ENCODE measurements at places on chromosomes 12 and 14.
A peak's percentile ranks its signal among the peaks of the same experiment; 100 is the strongest.

- DNase-seq: no peak
Measured at GRCh38 chr14:52801014-52801712, 9.8 kb upstream of the GNPNAT1 start.

DNA sequence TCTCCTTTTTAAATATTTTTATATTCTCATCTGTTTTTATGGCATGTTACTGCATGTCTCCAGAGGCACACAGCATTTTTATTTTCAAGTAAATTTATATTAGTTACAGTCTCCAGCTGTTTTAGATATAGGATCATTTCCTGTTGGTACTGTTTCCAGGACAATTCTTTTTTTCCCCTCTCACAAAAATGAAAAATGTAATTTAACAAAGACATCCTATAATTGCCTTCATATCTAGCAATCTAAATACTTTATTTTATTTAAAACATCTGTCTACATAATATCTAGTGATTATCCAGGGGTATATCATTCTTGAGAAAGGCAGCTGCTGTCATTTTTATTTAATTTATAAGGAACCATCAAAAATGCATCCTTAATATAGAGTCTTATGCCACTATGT is 272.4 kb upstream of the NPAS3 start:
- DNase-seq: no peak

DNA sequence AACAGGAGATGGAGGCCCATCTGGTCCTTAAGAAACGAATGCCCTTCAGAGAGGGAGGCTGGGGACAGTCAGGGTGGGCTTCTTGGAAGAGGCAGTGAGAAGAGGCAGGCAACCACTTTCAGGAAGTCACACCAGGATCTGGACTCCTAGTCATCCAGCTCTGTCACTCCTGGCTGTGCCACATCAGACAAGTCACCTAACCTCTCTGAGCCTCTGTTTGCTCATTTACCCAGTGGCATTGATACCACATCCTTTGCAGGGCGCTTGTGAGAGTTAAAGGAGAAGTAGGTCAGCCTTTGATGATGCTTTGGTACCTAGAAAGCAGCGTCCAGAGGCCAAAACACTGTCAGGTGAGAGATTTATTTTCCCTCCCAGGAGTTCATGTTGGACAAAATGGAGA is 11.1 kb downstream of the CCDC197 start:
- no peak for DNase-seq

GRCh38 chr12:51371295-51371953 is 19.8 kb downstream of the GALNT6 start:
- DNase-seq: peak; percentile 57

DNA sequence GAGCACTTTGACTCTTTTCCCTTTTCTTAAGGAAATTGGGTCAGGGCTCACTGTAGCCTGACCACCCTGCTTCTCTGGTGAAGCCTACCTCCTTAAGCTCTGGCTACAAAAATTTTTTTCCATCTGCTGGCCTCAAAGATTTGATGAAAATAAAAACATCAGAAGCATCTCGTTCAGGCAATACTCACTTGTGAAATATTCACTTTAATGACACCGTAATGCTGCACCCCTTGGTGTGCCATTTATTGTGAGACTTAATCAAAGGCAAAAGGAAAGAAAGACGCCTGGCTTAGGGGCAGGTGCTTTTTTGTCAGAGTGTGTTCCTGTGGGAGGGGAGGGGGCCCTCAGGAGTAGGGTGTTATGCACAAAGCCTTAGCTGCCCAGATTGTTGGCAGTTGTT is 155.0 kb upstream of the TMPO start:
- no peak for DNase-seq

DNA sequence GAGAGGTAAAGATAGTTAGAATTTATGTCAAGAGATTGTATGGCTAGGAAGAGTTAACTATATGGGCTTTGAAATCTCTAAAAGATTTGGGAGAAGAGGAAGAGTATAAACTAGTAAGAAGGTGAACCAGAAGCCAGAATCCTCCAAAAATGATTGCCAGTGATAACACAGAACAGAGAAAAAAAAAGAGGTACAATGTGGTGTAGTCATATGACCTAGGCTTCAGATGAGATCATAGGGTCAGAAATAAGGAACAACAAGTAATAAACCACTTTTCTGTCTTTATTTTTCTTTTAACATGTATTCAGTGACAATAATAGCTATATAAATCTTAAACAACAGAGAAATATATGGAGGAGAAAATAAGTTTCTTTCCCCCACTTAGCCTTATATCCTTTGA is 2.0 kb upstream of the NECAP1 start:
- DNase-seq: no peak

GRCh38 chr12:6847676-6848075 is 3.4 kb downstream of the CDCA3 start:
- no peak for DNase-seq

GRCh38 chr12:72677846-72678245 is 405.7 kb downstream of the TRHDE start:
- DNase-seq: no peak

- DNase-seq: no peak
Measured at GRCh38 chr14:23569443-23570151, 2.0 kb upstream of the AP1G2 start.

- no peak for DNase-seq
Measured at GRCh38 chr12:48767047-48767446, 21.8 kb downstream of the ADCY6 start.

DNA sequence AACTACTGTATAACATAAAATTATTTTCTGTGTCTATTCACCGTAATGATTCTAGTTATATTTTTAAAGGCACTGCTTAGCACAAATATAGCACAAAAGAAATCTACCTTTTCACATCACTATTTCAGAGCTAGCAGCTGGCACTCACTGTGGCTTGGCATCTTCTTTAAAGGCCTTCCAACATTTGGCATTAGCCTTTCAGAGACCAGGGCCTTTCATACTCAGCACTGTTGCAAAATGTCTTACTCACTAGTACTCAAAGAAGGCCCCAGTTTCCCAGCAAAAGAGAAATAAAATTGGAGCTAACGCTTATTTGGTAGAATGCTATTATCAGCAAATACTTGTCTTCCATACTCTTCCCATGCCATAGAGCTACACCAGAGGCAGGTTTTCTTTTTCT is 238.4 kb downstream of the MED13L start:
- DNase-seq: no peak

- DNase-seq: no peak
Measured at GRCh38 chr12:51389302-51389999, 1.8 kb downstream of the GALNT6 start.

DNA sequence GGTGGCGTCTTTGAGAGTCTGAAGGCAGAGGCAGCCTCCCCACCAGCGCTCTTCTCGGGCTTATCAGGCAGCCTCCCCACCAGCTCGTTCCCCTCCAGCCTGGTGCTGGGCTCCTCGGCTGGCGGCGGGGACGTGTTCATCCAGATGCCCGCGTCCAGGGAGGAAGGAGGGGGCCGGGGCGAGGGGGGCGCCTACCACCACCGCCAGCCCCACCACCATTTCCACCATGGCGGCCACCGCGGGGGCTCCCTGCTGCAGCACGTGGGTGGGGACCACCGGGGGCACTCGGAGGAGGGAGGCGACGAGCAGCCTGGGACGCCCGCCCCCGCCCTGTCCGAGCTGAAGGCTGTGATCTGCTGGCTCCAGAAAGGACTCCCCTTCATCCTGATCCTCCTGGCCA is 11.8 kb downstream of the RNFT2 start:
- DNase-seq: no peak

GRCh38 chr12:42631513-42631912 is 42.0 kb upstream of the PRICKLE1 start:
- DNase-seq: no peak

- no peak for DNase-seq
Measured at GRCh38 chr14:91830777-91831176, 36.6 kb downstream of the TC2N start.

DNA sequence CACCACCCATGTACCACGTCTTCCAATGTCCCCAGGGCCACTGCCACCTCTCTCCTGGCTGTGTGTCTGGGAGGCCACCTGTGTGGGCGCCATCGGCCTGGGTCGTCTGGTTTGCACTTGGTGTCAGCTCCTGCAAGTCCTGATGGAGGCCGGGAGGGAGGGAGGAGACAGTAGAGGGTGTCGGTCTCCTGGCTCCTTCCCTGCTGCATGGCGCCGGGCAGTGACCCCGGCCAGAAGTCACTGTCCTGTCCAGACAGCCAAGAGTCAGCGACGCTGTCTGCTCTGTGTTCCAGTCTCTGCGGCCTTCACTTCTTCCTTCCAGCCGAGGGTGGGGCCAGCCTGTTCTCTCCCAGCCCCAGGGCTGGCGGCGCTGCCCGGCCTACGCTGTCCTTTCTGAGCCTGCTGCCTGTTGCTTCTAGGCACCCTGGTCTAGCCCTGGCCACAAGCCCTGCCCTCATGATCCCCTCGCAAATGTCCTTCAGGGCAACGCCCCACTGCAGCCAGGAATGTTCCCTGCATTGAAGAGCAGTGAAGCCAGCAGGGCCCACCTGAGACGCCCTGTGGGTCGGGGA is 13.0 kb upstream of the LBHD2 start:
- no peak for DNase-seq

DNA sequence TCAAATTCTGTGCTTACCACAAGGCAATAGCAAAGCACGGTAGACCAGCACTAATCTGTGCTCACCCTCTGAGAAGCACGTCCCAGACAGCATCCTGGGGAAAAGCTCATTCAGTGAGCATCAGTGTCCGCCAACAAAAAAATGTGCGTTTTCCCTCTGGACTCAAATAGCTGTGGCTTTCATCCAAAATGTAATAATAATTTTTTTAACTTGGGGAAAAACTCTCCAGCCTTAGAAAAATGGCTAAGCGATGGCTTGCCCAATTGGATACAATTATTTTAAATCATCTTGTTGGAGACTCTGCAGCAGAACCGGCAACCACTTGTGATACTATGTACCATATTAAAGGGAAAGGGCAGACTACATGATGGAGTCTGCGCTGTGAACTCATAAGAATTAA is 1.1 kb upstream of the KRT77 start:
- no peak for DNase-seq

GRCh38 chr12:125890366-125890905 is 825.2 kb downstream of the AACS start:
- DNase-seq: no peak

GRCh38 chr14:74988131-74988530 is 14.6 kb upstream of the EIF2B2 start:
- DNase-seq: no peak

- DNase-seq: no peak
Measured at GRCh38 chr12:15496738-15497137, 174.4 kb downstream of the PTPRO start.

DNA sequence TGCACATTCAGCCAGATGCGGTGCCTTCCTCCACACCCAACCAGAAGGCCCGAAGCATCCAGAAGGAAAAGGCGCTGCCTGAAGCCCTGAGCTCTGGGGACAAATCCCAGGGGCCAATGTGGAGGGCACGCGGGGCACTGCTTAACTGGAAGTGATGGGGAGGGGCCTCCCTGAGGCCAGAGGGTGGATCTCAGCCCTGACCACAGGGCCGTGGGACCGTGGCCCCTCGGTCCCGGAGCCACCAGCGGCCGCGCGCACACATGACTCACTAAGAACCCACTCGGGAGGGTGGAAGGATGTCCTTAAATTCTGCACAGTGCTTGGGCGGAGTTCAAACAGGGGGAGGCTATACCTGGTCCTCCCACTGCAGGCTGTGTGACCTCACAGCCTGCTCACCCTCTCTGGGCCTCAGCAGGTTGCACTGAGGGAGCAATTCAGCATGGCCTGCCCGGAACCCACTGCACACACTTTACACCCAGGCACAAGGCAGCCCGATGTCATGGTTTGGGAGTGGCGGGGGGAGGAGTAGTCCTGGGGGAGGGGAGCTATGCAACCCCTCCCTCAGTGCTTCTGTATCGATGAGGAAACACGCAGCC is 89.5 kb downstream of the RFLNA start:
- no peak for DNase-seq

GRCh38 chr12:65335981-65336380 is 57.5 kb downstream of the MSRB3 start:
- DNase-seq: no peak

GRCh38 chr14:53278602-53279506 is 125.7 kb upstream of the DDHD1 start:
- DNase-seq: no peak

DNA sequence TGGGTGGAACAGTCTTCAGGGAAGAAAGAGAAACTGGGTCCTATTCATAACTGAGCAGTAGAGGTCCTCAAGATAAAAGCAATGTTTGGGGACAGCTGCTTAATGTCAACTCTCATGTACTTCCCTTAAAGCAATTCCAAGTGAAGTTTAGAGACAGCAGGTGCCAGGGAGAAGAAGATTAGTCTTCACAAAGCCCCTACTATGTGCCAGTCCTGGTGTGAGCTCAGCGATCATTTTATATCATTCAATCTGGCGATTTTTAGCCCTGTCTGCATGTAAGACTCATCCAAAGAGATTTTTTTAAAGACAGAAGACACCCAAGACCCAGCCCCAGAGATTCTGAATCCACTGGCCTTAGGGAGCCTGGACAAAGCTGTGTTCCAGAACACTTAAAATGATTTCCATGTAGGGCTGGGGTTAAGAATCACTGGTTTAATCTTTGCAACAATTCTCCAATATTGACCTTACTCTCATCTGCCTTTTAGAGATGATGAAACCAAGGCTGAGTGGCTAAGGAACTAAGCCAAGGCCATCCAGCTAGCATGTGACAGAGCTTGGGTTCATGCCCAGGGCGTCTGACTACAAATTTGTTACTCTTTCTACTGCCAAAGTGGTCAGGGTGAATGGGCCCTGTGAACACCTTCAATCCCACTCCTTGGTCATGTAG is 404.5 kb upstream of the TBX3 start:
- DNase-seq: no peak

GRCh38 chr12:54997929-54998522 is 13.5 kb upstream of the TESPA1 start:
- DNase-seq: no peak

- DNase-seq: no peak
Measured at GRCh38 chr14:76133103-76133502, 18.6 kb upstream of the GPATCH2L start.

- DNase-seq: no peak
Measured at GRCh38 chr12:55060470-55060869, 40.7 kb downstream of the NEUROD4 start.

DNA sequence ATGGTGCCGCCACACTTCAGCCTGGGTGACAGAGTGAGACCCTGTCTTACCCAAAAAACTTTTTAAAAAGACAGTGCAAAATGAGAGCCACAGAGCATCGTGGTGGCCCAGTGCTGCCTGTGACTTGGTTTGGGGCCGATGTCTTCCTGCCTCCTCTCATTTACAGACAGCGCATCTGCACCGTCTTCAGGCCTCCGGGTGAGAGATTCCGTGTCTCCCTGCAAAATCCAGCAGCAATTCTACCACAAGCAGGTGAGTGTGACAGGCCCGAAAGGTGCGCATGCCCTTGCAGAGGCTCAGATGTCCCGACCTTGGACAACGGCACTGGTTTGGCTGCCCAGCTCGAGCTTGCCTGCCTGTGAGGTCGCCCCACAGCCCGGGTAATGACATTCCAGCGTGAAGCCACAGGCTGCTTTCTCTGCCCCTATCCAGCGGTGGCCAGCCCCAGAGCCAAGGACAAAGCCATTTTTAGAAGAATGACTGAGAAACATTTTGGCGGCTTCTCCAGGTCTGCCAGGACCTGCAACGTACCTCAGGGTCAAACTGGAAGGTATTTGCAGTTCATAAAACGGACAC is 70.3 kb upstream of the RFLNA start:
- DNase-seq: no peak
